ENCODE measurements at places on chromosomes 6 and 20. TPM values are rescaled to one million over a fixed set of nuclear protein-coding genes. Genes with fewer than 3 reads are reported as not detected.

GRCh38 chr6:37785002-37785662 lies 34.4 kb upstream of the ZFAND3 start:
- H3K4me1 ChIP-seq, result peaks cover 19% of the 10 kb centered on the region
- no peak overlapping the region for H3K27ac ChIP-seq
- H3K4me3 ChIP-seq, result no peak overlapping the region
- H3K36me3 ChIP-seq, result no peaks in the 10 kb centered on the region

DNA sequence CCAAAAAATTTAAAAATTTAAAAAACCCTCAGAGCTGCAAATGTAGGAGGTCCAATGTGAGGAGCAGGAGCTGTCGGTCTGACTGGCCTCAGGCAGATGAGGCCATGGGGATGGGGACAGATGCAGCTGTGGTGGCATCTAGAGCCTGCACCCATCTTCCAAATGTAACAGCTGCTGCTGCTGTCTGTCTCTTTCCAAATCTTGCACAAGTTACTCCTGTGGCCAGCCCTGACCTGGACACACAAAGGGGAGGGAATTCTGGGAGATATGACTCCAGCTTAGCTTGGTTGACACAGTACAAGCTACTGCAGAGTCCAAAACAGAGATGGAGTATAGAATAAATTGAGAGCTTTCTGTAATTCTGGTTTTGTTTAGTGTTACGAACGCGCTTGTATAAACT lies 115.2 kb downstream of the PRND start:
- DNase-seq, result no peak
- no peak overlapping the region for H3K4me3 ChIP-seq
- H3K27me3 ChIP-seq, result peaks cover 4% of the 10 kb centered on the region
- H3K27ac ChIP-seq, result no peak overlapping the region
- H3K36me3 ChIP-seq, result no peaks in the 10 kb centered on the region

DNA sequence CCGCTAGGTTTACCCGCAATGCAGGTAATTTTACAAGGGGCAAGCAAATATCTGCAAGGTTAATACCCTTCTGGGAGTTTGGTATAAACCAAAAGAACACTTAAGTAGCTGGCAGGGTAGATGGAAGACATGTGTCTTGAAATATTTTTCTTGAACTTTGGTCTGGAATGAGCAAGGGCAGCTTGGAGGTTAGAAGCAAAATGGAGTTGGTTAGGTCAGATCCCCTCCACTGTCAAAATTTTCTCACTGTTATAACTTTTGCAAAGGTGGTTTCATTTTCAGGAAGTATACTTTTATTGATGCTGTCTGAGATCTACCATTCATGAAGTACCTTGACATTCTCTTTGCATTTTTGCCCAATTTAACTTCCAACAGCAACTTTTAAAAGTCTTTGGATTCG lies 13.3 kb upstream of the KIAA1586 start:
- H3K36me3 ChIP-seq, result no peaks in the 10 kb centered on the region
- no peaks in the 10 kb centered on the region for H3K27me3 ChIP-seq

- no peak overlapping the region for H3K27ac ChIP-seq
- no peaks in the 10 kb centered on the region for H3K36me3 ChIP-seq
- no peak for DNase-seq
Observed at GRCh38 chr20:33569802-33570391, 80.0 kb downstream of the CBFA2T2 start.

DNA sequence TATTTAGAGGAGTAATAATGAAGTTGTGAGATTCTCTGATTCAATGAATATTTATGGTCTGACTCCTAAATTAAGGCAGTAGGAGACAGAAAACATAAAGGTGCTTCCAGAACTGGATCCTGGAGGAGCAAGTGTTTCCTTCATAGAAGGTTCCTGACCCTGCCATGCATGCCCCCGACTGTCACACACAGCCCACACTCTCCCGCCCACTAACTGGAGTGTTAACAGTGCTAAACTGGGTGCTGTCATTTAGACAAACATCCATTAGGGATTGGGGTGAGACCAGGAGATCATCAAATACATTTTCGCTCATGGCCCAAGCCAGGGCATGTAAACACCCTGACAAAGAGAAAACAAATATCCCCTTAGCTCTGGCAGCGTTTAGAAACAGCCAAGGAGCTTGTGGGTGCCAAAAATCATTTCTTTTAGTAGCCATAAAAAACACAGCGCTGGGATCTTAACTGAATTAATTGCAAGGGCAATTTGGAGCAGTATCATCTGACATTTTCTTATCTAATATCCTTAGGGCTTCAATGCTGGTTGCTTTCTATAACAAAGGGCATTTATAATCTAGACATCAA lies 46.8 kb downstream of the INSM1 start:
- no peak overlapping the region for H3K27ac ChIP-seq
- DNase-seq, result no peak
- H3K36me3 ChIP-seq, result no peaks in the 10 kb centered on the region
- peaks cover 5% of the 10 kb centered on the region for H3K4me1 ChIP-seq
- peaks cover 2% of the 10 kb centered on the region for H3K27me3 ChIP-seq

- H3K4me3 ChIP-seq, result no peak overlapping the region
- DNase-seq, result no peak
- peaks cover 2% of the 10 kb centered on the region for H3K27me3 ChIP-seq
Observed at GRCh38 chr6:168333491-168333890, 13.9 kb upstream of the DACT2 start.

- no peaks in the 10 kb centered on the region for H3K4me1 ChIP-seq
- H3K36me3 ChIP-seq, result no peaks in the 10 kb centered on the region
- no peak overlapping the region for H3K27ac ChIP-seq
- no peak overlapping the region for H3K4me3 ChIP-seq
- H3K27me3 ChIP-seq, result no peaks in the 10 kb centered on the region
- DNase-seq, result no peak
Observed at GRCh38 chr20:14134004-14134403, 138.7 kb downstream of the MACROD2 start.

DNA sequence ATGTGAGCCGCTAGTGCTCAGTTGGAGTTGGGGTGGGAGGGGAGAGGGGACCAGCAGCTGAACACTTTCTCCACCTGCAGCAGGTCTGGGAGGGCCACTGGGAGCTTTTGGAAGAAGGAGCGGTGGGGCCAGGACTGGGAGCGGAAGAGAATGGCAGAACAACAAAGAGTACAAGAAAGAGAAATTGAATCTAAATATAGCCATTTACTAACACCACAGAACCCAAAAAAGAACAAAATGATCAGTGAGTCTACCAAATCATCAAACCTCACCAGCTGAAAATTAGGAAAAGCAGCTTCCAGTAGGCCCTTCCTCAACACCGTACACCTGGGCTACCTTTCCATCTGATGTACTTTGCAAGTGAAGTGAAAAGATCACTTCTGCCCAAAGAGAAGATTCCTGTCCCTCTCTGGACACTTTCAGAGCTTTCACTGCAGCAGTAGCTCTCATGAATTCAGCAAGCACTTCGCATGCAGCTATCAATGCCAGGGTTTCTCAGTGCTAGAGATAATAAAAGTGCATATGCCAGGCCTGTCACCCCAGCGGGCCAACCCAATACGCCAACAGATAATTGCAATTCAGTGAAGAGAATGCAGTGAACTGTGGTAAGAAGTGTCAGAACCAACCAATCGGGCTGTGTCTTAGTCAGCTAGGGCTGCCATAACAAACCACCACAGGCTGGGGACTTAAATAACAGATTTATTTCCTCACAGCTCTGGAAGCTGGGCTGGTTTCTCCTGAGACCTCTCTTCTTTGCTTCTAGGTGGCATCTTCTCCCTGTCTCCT lies 597 bp downstream of the LY86 start:
- no peaks in the 10 kb centered on the region for H3K4me1 ChIP-seq
- H3K36me3 ChIP-seq, result no peaks in the 10 kb centered on the region
- H3K27ac ChIP-seq, result no peak overlapping the region
- H3K4me3 ChIP-seq, result no peak overlapping the region
- DNase-seq, result no peak
- H3K27me3 ChIP-seq, result no peaks in the 10 kb centered on the region

- no peak for DNase-seq
- H3K27ac ChIP-seq, result no peak overlapping the region
- H3K36me3 ChIP-seq, result no peaks in the 10 kb centered on the region
- no peak overlapping the region for H3K4me3 ChIP-seq
- H3K27me3 ChIP-seq, result no peaks in the 10 kb centered on the region
Observed at GRCh38 chr20:63351811-63352591, 9.1 kb downstream of the CHRNA4 start.

GRCh38 chr6:30824698-30825097 lies 59.6 kb upstream of the DDR1 start:
- H3K27ac ChIP-seq, result no peak overlapping the region
- no peak for DNase-seq
- H3K4me1 ChIP-seq, result peaks cover 35% of the 10 kb centered on the region
- no peak overlapping the region for H3K4me3 ChIP-seq
- no peaks in the 10 kb centered on the region for H3K36me3 ChIP-seq

DNA sequence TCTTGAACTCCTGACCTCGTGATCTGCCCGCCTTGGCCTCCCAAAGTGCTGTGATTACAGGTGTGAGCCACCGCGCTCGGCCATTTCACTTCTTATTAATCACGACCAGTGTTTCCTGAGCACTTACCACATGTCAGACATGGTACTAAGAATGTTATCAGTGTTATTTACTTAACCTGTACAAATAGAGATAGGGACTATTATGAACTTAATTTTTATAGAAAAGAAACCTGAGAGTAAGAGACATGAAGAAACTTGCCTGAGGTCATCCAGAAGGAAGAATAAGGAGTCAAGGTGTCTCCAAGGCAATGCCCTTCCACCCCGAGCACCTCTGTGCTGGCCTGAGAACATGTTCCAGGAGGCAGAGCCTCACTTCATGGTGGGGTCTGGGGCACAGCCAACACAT lies 29.3 kb upstream of the EZR start:
- DNase-seq, result no peak
- H3K36me3 ChIP-seq, result no peaks in the 10 kb centered on the region
- peaks cover 32% of the 10 kb centered on the region for H3K4me1 ChIP-seq
- no peak overlapping the region for H3K27ac ChIP-seq

- no peak for DNase-seq
- H3K27ac ChIP-seq, result no peak overlapping the region
- peaks cover 6% of the 10 kb centered on the region for H3K4me1 ChIP-seq
Observed at GRCh38 chr6:145694083-145694737, 41.1 kb downstream of the EPM2A start.

DNA sequence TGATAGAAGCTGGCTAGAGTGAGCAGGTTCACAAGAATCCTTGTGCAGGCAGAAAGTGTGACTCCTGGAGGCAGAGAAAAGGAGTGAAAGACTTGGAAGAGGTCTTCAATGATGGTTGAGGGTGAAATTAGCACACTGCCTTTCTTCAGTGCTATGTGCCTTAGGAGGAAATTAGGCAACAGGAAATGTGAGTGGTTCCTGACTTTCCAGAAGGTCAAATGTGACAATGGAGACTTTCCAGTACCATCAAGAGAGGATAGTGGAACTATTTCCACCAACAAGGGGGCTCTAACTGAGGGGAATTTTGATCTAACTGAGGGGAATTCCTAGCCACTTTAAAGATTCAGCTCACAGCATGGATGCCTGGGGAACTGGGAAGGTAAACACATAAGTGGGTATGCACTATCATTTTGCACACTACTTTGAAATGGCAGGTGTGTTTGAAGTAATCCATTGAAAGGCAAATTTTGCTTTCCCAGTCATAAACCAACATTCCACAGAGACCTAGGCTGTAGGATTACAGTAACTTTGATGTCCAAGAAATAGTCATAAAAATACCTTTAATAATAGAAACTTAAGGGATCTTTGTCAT lies 90.0 kb downstream of the PERP start:
- H3K4me3 ChIP-seq, result no peak overlapping the region
- no peaks in the 10 kb centered on the region for H3K36me3 ChIP-seq
- no peak overlapping the region for H3K27ac ChIP-seq
- H3K4me1 ChIP-seq, result no peaks in the 10 kb centered on the region

GRCh38 chr6:117919775-117920729 lies 13.0 kb downstream of the SLC35F1 start:
- no peak overlapping the region for H3K27ac ChIP-seq
- DNase-seq, result no peak
- peaks cover 4% of the 10 kb centered on the region for H3K27me3 ChIP-seq
- peaks cover 10% of the 10 kb centered on the region for H3K4me1 ChIP-seq
- peak overlapping the region; percentile 58 for H3K4me3 ChIP-seq
- no peaks in the 10 kb centered on the region for H3K36me3 ChIP-seq

- H3K27ac ChIP-seq, result no peak overlapping the region
- H3K27me3 ChIP-seq, result no peaks in the 10 kb centered on the region
- no peaks in the 10 kb centered on the region for H3K4me1 ChIP-seq
- H3K36me3 ChIP-seq, result no peaks in the 10 kb centered on the region
Observed at GRCh38 chr6:158684745-158685324, 35.0 kb downstream of the SYTL3 start.

DNA sequence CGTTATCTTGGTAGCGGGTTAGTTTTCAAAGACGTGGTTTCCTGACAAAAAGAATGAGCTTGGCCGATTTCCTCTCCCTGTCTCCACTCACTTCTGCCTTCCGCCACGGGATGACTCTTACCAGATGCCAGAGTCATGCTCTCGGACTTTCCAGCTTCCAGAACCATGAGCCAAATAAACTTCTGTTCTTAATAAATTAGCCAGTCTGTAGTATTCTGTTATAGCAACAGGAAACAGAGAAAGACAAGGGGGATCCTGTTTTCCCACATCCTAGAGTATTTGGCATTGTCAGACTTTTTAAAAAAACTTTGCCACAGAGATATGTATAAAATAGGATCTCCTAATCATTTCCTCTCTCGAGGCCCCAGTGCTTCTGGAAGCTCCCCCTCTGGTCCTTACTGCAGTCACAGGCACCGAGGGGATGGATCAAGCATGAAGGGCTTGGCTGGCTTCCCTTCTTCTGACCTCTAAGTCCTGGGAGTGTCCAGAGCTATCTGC lies 84.9 kb upstream of the NAA20 start:
- no peaks in the 10 kb centered on the region for H3K36me3 ChIP-seq
- peak; percentile 90 for DNase-seq
- H3K4me1 ChIP-seq, result peaks cover 11% of the 10 kb centered on the region

- peaks cover 33% of the 10 kb centered on the region for H3K4me1 ChIP-seq
- no peak for DNase-seq
- H3K36me3 ChIP-seq, result peaks cover 37% of the 10 kb centered on the region
- no peak overlapping the region for H3K4me3 ChIP-seq
- no peak overlapping the region for H3K27ac ChIP-seq
Observed at GRCh38 chr20:17939622-17940223, 28.9 kb downstream of the SNX5 start.

DNA sequence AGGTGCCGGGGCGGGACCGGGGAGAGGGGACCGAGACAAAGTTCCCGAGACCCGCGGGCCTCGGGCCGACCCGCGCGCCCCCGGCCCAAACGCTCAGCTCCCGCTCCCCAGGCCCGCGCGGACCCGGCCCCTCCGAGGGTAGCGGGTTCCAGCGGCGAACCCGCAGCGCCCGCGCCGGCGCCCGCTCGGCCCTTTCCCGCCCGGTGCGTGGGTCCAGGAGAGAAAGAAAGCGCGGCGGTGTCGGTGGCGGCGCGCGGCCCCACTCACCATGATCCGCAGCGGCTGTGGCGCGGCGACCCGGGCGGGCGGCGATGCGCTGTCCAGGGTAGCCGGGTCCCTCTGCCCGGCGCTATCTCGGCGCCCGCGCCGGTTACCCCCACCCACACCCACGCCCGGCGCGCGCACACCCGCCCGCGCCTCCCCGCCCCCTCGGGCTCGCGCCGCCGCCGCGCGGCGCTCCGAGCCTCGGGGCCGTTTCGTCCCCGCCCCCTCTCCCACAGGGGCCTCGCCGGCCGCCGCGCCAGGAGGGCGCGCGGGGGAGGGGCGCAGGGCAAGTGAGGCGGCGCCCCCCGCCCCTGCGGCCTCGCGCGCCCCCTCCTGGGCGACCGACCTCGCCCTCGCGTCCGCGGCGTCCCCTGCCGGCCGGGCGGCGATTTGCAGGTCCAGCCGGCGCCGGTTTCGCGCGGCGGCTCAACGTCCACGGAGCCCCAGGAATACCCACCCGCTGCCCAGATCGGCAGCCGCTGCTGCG lies at the start of gene ELOVL2:
Gene ELOVL2 (minus strand): TSS at position 345 of the 751 bp plus-strand sequence. CDS start 75 bp downstream, at position 270.
- peak within 1 kb of the TSS; percentile 55 for H3K4me3 ChIP-seq
- H3K36me3 ChIP-seq, result no peaks in the 10 kb centered on the region
- peaks cover 12% of the 10 kb centered on the region for H3K27me3 ChIP-seq
- H3K4me1 ChIP-seq, result no peaks in the 10 kb centered on the region
- peak; percentile 22 for DNase-seq

Gene BTN1A1
- total RNA-seq, result not detected

Gene CALHM4
- total RNA-seq, result 0.20 TPM

Gene CD93
- total RNA-seq, result 0.02 TPM

Gene BTNL2
- total RNA-seq, result not detected
